T-helper 2 cell (primary cell): ENCODE measurements at places on chromosomes 13 and 19.

GRCh38 chr13:30148171-30148754 is 159.1 kb downstream of the KATNAL1 start:
- peak; percentile 22 for DNase-seq

DNA sequence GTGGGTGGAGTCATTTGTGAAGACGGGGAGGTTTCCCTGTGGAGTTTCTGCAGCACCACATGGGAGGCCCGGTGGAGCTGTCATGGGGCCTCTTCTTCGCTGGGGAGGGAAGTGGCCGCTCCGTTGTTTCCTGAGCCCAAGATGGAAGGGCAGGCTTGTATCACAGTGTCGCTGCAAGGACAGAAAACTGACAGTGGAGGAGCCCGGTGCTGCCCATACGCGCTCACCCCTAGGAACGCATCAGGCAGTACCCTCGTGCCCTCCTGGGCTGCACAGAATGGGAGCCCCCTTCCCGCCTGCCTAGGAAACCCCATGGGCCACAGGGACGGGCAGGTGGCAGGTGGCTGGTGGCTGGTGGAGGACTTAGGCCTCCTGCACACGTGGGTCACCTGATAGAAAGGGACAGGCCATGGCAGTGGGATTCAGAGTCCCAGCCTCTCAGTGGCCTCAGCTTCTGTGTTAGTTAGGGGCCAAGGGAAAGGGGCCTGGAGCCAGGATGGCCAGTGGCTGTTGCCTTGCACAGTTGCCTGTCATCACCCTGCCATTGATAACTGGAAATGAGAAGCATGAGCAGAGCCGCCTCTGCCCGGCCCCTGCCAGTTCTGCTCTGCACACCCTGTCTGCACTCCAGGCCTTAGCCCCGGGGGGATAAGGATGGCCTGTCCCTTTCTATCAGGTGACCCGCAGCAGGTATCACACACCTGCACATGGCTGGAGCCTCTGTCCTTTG is 7.6 kb downstream of the COL4A2 start:
- no peak for DNase-seq

- DNase-seq: no peak
Measured at GRCh38 chr13:114313061-114313860, 1.0 kb upstream of the CHAMP1 start.

- DNase-seq: no peak
Measured at GRCh38 chr13:24187185-24187584, 26.7 kb downstream of the SPATA13 start.

DNA sequence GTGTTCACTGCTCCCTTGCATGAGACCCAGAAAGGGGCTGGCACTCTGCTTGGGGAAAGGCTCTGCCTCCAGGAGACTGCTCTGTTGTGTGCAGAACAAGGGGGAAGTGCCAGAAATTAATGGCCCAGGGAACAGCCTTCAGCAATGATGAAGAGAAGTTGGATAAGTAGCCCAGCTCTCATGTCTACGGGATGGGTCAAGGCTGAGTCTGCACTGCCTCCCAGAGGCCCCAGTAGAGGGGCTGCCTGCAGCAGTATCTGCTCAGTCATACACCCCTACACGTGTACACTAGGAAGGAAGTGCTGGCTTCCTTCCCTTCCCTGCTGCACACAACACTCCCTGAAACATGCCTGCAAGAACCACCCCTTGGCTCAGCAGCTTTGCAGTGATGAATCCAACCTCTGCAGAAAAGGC is 54.6 kb upstream of the URI1 start:
- DNase-seq: peak; percentile 9

- no peak for DNase-seq
Measured at GRCh38 chr13:90402102-90402501, 945.4 kb upstream of the MIR17HG start.
